ENCODE measurements at places on chromosomes 12 and 14.

- DNase-seq, result no peak
Observed at GRCh38 chr12:78385541-78385940, 479.0 kb upstream of the SYT1 start.

DNA sequence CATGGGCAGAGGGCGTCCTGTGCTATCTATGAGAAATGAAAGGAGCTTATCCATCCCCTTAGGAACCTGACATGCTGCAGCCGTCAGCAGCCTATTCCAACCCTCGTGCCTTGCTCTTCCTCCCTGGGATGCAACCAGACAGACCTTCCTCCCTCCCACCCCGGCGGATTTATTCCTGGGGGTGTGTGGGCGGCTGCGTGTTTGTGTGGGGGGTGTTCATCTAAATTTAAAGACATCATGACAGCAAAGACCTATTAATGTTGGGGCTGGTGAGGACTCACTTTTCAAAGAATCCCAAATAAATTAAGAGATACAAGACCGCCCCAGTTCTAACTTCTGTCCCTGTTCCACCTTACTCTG, 52.0 kb downstream of the WSCD2 start:
- no peak for DNase-seq

- DNase-seq, result no peak
Observed at GRCh38 chr12:66011731-66012130, 118.8 kb downstream of the LLPH start.

DNA sequence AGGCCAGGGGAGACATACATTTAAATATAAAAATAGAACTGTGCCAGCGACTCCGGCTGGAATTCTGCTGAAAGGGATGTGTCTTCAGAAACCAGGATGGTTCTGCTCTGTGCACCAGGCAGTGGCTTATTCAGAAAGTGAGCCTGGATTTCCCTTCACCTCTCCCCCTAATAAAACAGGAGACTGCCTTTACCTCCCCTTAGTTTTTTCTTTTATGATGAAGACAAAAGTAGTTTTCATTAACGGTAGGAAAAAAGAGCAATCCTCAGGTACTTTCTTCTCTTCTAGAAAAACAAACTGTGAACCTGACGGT, 346 bp downstream of the SLC7A8 start:
- DNase-seq, result no peak
